ENCODE measurements at places on chromosomes 7 and 10.

DNA sequence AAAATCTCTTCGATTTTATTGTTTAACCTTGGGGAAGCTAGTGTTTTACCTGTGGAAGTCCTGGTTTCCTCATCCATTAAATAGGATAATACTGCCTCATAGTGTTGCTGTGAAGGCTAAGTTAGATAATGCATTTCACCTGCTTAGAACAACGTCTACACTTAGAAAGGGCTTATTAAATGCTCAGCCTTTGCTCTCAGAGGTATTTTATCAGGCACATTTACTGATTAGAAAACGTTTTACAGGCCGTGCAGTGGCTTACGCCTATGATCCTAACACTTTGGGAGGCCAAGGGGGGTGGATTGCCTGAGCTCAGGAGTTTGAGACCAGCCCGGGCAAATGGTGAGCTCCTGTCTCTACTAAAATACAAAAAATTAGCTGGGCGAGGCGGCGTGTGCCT is 144.4 kb downstream of the INSYN2A start:
- no peak for DNase-seq

DNA sequence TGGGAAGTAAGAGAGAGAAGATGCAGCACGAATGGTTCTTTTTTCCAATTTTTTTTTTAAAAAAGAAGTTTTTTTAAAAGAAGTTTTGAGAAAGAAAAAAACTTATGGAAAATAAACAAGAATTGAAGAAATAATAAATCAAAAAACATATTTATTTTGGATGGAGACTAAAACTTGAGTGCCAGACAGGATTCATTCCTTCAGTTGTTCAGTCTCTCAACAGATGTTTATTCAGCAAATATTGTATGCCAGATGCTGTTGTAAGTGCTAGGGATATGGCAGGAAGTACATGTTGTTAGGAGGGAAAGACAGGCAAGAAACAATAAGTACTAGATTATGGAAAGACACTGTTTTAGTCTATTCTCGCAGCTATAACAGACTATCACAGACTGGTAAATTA is 750.7 kb upstream of the PHF14 start:
- DNase-seq = no peak

DNA sequence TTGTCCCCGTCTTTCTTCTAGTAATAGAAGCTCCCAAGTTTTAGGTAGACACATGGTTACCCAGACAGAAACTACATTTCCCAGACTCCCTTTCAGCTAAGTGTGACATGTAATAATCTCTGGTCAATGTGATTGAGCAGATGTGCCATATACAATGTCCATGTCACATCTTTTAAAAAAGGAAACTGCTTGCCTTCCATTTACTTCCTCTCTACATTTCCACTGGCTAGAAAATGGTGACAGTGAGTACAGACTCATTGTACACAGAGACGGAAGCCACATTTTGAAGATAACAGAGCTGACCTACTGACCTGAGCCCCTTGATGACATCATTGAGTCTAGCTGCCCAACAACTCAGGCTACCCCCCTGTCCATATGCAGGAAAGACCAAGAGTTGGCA is 21.3 kb downstream of the ZC3HAV1 start:
- no peak for DNase-seq

DNA sequence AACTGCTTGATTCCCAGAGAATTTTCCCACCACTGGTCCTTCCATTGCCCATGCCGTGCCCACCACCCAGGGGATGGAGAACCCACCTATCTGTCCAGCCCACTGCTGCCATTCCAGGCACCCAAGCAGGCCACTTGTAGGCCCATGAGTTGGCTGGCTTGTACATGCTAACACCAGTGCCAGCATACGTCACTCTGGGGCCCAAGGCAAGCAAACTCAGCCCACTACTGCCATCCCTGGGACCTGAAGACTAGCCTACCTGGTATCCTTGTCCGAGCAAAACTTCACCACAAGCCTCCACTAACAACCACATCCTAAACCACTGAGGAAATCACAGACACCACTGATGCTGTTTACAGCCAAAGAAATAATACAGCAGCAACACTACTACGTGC is 44.7 kb upstream of the CDK6 start:
- DNase-seq = no peak

DNA sequence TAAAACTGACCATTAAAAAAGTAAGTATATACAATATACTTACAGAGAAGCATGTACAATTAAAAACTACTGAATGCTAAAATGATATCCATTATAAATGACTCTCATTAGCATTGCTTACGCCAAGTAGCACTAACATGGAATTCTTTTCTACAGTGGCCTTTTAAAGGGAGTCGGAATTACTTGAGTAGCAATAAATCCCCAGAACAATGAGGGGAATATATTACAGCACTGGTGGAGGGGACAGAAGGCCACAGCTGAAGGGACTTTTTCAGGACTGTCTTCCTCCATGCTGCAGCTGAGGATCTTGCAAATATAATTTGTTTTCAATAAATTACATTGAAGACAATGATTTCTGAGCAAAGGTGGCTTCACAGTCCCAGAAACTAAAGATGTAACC is 97.0 kb downstream of the ALOX5 start:
- no peak for DNase-seq

GRCh38 chr7:6165521-6166320 is 106.7 kb downstream of the CYTH3 start:
- no peak for DNase-seq

- no peak for DNase-seq
Observed at GRCh38 chr7:30148951-30149459, 14.2 kb downstream of the MTURN start.

GRCh38 chr10:11319990-11320602 is 291.4 kb downstream of the USP6NL start:
- DNase-seq = no peak

GRCh38 chr10:93604146-93604545 is 3.1 kb upstream of the RBP4 start:
- DNase-seq = peak; percentile 21

GRCh38 chr7:45257284-45257683 is 99.7 kb downstream of the RAMP3 start:
- DNase-seq = no peak

- no peak for DNase-seq
Observed at GRCh38 chr7:46386428-46387399, 465.6 kb upstream of the IGFBP3 start.

- DNase-seq = no peak
Observed at GRCh38 chr10:24804956-24805355, 81.3 kb upstream of the ARHGAP21 start.

DNA sequence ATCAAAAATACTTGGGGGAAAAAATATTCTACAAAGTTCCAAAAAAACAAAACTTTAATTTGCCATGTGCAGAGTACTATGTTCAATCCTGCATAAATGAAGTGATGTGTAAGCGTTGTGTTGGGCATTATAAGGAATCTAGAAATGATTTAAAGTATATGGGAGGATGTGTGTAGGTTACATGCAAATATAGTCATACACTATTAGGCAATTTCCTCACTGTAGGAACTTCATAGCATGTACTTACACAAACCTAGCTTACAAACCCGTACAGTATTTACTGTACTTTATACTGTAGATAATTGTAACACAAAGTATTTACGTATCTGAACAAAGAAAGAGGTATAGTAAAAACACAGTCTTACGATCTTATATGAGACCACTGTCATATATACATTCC is 72.3 kb downstream of the NRBF2 start:
- DNase-seq = no peak

- no peak for DNase-seq
Observed at GRCh38 chr7:49885593-49886285, 112.3 kb downstream of the VWC2 start.

GRCh38 chr7:99557940-99558305 is 519 bp upstream of the ZNF655 start:
- no peak for DNase-seq

DNA sequence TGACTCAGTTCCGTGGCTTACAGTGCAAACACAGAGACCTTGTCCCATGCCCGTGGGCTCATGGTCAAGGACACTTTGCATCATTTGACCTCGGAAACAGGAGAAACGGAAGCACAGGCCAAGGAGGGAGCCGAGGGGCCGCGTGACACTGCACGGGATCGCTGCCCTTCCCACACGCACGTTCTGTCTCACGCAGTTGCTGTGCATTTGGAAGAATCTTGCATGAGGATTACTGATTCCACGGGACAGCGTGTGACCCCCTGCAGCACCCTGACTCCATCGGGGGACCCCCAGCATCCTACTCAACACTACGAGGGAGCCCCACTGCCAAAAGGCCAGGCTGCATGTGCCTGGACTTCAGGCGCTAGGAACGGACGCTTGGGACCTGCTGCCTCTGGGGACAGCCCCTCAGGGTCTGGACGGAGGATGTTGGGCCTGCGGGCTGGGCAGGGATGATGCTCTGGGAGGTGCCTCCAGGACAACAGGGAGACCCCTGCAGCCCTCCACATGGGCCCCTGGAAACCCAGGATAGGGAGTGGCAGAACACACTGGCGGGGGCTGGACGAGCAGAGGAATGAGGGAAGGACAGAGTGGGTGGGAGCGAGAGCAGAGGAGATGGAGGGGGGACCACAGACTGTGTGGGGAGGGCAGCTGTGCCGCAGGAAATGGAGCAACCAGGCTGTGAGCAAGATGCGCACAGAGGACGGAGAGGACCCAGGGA is 222.2 kb downstream of the DNAJB6 start:
- DNase-seq = no peak

DNA sequence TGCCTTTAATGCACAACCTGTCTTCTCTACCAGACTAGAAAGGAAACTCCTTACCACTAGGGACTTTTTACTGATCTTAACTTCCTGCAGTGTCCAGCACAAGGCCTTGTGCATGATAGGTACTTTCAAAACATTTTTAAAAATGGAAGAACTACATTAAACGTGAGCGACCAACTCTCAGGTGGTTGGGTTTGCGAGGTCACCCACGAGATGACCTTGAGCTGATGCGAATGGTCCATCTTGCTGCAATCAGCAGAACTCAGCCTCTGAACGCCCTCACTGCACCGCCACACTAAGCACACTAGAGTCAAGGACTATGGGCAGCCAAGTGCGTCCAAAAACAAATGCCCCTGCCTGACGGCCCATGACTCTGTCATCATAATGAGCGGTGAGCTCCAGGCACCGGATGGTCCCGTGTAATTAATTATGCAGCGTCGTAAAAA is 34.9 kb upstream of the PTF1A start:
- no peak for DNase-seq

GRCh38 chr7:106504645-106505044 is 156.3 kb downstream of the CCDC71L start:
- no peak for DNase-seq

GRCh38 chr7:20778063-20778721 is 8.5 kb downstream of the SP8 start:
- DNase-seq = no peak

DNA sequence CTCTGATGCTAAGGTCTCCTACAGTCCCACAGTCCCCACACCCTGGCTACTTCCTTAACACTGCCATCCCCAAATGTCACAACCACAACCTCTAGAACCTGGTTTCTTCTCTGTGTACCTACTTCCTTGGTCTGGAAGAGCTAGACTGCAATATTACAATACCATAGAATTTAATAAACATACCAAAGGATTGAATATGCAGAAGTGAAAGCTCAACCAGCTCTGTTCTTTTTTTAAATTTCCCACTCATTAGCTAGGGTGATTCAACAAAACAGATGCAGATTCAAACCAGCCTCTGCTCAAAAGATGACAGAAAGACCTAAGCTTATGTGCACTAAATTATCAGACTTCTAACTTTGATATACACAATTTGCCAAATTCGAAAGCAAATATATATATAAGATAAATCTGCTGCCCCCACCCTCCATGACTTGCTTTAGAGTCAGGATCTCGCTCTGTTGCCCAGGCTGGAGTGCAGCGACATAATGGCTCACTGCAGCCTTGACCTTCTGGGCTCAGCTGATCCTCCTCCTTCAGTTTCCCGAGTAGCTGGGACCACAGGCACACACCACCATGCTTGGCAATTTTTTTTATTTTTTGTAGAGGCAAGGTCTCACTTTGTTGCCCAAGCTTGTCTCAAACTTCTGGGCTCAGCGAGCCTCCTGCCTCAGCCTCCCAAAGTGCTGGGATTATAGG is 212.6 kb downstream of the CHCHD3 start:
- DNase-seq = no peak

GRCh38 chr10:83921984-83922860 is 217.1 kb upstream of the GHITM start:
- no peak for DNase-seq

Measured in COR-L47 (cell line).